ENCODE measurements at places on chromosomes 6 and 20.
A peak's percentile ranks its signal among the peaks of the same experiment; 100 is the strongest.

- DNase-seq: peak; percentile 88
These were observed 285.2 kb downstream of the UST start for GRCh38 chr6:149031859-149032598.

- DNase-seq: no peak
These were observed 353.8 kb downstream of the HAO1 start for GRCh38 chr20:7586481-7586880.

- no peak for DNase-seq
These were observed 7.3 kb downstream of the JAG1 start for GRCh38 chr20:10666221-10667076.

- no peak for DNase-seq
These were observed 40.3 kb upstream of the ARMC2 start for GRCh38 chr6:108807928-108808327.

DNA sequence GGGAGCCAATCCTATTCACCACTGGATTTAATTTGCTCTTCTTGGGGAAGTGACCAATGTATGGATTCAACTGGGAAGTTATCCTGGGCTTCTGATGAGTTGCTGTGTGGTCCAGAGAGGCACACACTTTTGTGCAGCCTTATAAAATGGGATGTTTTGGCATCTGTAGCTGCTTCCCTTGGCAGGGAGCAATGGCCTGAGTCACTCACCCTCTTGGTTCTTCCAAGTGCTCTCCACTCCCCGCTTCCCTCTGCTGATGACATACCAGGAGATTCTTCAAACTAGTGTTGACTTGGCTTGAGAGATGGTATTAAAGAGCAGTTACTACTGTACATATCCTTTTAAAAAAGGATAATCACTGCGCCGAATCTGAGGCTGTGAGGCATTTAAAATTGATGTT, 105.8 kb downstream of the JARID2 start:
- no peak for DNase-seq

- no peak for DNase-seq
These were observed 97.2 kb downstream of the MAP3K4 start for GRCh38 chr6:161088676-161089328.

GRCh38 chr20:40538131-40538530, 150.9 kb downstream of the MAFB start:
- no peak for DNase-seq

- no peak for DNase-seq
These were observed 195.4 kb downstream of the KHDRBS2 start for GRCh38 chr6:62090442-62091229.

DNA sequence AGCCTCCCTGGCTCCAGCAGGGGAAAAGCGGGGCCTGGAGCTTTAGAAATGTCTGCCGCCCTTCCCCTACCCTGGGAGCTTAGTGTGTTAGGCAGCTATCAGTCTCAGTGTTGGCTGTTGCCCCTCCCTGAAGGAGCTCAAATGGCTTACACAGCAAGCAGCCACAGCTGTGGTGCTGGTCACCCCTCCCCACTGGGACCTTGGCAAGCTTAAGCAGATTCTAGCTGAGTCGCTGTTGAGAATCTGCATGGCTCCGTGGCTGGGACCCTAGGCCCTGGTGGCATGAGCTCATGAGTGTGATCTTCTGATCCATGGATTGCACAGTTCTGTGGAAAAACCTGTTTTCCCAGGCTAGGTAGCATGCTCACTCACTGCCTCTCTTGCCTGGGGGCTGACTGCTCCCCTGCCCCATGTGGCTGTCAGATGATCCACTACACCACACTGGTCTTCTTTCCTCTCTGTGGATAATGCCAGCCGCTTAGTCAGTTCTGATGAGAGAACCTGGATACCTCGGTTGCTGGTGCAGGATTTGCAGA, 714.0 kb downstream of the MAFB start:
- DNase-seq: no peak

DNA sequence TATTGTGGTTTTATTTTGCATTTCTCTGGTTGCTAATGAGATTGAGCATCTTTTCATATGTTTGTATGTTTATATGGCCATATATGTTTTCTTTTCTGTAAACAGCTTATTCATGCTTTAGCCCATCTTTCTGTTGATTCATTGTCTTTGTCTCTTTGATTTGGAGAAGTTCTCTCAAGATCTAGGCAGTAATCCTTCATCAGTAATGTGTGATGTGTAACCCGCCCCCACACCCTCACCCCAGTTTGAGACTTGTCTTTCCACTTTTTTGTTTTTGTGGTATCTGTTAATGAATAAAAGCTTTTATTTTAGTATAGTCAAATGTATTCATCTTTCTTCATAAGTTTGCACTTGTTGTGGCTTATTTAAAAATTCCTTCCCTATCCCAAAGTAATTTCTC, 26.0 kb downstream of the ZC3H12D start:
- DNase-seq: no peak

DNA sequence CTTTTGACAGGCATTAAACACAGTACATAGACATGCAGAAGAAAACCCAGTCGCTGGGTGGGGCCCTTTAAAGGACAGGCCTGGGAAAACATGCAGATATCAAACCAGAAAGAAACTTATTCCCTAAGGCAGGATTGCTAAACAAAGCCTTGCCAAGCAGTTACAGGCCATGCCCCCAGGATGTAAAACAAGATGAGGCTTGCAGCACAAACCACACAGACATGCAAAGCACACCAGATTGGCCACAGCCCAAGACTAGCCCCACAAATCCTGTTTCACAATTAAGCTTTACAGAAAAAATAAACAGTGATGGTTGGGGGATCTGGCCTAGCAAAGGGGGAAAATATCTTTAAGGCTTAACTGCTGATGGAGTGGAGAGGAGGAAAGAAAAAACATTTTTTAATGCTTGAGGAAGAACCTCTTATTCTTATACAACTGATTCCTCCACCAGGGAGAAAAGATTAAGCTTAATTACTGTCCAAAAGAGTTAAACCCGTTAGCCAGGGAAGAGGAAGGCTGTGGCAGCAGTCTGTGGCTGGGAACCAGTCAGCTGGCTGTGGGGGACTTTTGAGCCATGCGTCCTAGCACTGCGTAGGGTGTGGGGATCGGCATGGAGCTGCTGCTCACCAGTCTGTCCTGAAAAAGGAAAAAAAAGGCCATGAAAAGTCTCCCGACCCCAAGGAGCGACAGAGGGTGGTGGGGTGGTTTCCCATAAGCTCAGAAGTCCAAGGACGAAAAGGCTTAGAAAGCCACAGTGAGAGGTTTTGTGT, 28.4 kb downstream of the COL19A1 start:
- no peak for DNase-seq

GRCh38 chr6:4055420-4056041, 23.4 kb downstream of the FAM217A start:
- DNase-seq: peak; percentile 24

- no peak for DNase-seq
These were observed 245.0 kb downstream of the TMEM242 start for GRCh38 chr6:157078326-157078725.

- peak; percentile 83 for DNase-seq
These were observed 13.3 kb downstream of the NFATC2 start for GRCh38 chr20:51529081-51529681.

- DNase-seq: no peak
These were observed 882.7 kb upstream of the FLRT3 start for GRCh38 chr20:15220009-15220656.

DNA sequence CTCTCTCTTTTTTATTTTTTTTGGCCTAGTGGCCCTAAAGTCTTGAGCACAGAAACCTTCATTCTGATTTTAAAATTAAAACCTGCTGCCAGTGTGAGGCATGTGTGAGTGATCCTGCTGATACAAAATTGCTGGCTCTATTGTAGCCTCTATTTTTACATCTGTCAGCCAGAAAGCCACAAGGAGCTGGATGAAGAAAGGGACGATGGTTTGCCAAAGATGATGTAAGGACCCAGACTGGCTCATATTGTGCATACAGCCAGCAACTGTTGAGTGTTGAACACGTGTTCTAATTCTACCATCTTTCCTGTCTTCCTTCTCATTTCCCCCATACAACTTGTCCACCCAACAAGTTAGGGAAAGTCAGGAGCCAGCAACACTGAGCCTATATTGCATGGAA, 40.8 kb upstream of the ATXN1 start:
- DNase-seq: no peak

DNA sequence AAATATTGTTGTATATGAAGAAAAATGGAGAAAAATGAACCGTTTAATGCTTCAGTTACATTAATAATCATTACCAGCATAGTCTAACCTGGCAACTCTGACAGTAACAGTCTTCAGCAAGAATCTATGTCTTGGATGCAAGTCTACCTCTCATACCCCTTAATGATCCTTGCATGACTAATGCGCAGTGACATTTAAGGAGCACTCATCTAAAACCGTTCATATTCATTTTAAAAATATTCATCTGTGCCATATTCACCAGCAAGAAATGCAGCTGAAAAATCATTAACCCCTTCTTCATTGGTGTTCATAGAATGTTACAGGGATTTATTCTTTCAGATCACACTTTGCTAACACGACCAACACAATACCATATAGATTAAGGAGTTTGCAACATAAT, 227.2 kb upstream of the ASCC3 start:
- DNase-seq: no peak

DNA sequence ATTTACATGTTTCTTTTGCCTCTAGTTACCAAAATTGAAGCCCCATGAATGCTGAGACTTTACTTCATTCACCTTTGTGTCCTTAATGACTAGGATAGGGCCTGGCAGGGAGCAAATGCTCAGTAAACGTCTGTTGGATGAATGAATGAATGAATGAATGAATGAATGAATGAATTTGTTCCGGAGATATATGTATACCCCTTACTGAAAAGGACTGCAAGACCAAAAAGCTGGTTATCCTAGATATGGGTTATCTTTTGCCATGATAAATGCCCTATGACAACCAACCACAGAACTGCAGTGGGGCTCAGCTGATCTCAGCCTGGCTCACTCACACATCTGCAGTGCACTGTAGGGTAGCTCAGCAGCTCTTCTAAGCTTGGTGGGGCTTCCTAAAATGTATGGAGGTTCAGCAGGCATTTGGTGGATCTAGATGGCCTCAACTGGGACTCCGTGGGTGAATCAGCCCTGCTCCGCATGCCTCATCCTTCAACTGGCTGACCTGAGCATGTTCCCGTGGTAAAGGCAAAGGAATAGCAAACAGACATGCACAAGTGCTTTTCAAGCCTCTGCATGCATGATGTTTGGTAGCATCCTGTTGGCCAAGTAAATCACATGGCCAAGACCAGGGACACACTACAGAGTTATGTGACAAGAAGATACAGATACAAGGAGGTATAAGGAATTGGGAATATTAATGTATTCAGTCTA, 378.7 kb upstream of the SOX4 start:
- DNase-seq: no peak

- DNase-seq: no peak
These were observed 488.5 kb upstream of the BTBD3 start for GRCh38 chr20:11429168-11429567.

GRCh38 chr6:34926655-34927054, 37.6 kb downstream of the ANKS1A start:
- no peak for DNase-seq

- no peak for DNase-seq
These were observed 58.7 kb downstream of the CD40 start for GRCh38 chr20:46176739-46177378.

DNA sequence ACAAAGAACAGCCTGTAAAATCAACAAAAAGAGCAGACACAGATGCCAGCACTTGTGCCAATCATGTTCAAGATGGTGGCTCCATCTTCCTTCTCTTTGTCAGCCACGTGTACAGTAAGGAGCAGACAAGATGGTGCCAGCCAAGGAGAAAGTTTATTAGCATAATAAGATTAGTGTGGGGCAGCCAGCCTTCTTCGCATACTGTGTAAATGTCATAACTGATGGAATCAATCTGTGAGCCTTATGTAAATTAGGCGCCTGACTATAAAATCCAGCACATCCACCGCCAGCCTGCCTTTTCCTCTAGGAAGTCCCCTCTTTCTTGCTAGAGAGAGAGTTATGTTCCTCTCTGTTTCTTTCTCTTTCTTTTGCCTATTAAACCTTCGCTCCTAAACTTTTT, 99.7 kb upstream of the RALGAPA2 start:
- DNase-seq: no peak

DNA sequence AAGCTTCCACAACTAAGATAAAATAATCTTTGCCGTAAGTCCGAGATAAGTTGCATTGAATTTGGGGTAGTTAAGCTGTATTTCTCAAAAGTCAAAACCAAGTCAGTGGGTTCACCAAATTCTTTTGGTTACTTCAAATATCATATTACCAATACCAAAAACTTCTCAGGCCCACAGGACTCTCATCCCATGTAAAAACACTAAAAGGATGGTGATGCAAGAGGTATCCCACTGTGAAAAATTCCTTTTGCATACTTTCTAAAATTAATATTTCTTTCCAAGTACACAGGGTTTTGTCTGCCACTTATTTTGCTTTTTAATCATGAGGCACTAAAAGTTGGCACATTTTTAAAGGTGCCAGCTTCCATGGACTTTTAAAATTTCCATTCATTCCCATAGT, 151.3 kb downstream of the GJA10 start:
- no peak for DNase-seq

- DNase-seq: peak; percentile 20
These were observed 1.4 kb downstream of the BTN1A1 start for GRCh38 chr6:26501482-26501986.

DNA sequence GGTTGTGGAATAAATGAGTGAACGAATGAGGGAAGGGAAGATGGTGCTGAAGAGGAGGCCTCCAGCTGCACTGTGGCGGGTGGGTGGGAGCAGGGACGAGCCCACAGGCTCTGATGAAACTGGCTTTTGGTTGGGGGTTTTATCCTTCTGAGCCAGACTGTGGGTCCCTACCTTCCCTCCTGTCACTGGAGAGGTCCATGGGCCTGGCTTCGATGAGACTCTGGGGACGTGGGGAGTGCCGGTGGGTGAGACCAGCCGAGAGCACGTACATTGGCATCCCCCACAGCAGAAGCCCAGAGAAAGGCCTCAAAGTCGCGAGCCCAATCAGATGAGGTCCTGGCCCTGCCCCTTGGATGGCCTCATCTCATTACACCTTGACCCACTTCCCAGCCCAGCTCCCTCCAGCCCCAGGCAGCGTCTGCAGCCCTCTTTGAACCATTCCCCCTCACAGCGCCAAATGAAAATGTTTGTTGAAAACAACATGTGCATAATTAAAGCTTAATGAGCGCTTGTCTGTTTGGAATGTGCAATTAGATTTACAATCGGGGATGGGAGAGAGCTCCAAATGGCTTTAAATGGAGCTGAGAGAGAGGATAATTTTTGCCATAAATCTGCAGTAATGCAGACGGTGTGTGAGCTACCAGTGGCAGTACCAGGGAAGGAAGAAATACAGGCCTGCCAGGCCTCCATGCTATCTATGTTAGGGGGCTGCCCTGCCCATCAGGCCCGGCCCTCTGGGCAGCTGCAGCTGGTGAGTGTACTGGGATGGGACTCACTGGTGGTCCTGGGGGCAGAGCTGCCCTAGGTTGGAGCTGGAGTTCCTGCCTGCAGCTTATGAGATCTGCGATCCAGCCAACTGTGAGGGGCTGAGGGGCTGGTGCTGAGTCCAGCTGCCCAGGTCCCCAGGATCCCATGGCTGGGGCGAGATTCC, 47.2 kb downstream of the TOX2 start:
- DNase-seq: no peak

DNA sequence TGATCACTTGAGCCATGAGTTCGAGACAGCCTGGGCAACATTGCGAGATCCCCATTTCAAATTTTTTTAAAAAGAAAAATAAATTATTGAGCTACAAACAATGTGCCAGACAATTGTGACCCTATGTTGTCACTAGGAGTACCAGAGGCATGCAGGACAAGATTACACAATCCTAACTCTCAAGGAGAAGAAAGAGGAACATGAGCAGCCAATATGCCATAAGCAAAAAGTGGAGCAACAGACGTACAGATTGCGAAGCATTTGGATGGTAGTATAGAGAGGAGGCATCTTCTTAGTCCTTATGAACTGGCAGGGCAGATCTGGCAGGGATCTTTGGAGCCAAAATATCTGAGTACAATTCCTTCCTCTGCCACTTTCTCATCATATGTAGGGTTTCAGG, 156.4 kb downstream of the OR2B2 start:
- DNase-seq: no peak
